Activated CD4-positive, alpha-beta T cell treated with anti-CD3 and anti-CD28 coated beads, Interleukin-2, amount 50 U/mL, for 1 hour (primary cell): ENCODE measurements at places on chromosomes 3 and 15.

GRCh38 chr3:177468331-177468730, 271.0 kb upstream of the TBL1XR1 start:
- DNase-seq = no peak

DNA sequence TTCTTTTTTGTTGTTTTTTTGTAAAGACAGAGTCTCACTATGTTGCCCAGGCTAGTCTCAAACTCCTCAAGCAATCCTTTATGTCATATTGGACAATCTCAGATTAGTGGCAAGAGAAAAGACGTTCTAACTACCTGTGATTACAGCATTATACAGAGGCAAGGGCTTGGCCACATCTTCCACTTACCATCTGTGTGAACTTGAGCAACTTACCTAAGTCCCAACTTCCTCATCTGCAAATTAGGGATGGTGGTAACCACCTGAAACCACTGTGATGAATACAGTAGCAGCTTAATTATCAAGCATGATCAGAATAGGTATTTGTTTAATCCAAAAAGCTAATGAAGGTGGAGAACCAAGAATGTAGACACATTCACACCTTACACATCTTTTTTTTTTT, 16.1 kb downstream of the LRRC2 start:
- no peak for DNase-seq

DNA sequence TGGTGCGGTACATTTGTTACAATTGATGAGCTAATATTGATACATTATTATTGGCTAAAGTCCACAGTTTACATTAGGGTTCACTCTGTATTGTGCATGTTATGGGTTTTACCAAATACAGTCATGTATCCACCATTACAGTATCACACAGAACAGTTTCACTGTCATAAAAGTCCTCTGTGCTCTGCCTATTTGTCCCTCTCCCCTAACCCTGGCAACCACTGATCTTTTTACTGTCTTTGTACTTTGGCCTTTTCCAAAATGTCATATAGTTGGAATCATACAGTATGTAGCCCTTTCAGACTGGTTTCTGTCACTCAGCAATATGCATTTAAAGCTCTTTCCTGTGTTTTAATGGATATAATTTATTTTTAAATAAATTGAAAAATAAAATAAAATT, 83.1 kb upstream of the SLC4A7 start:
- DNase-seq = no peak

GRCh38 chr15:101037090-101037830, 118.1 kb downstream of the LRRK1 start:
- no peak for DNase-seq

GRCh38 chr15:69713726-69714559, 261.3 kb downstream of the RPLP1 start:
- peak; percentile 55 for DNase-seq

DNA sequence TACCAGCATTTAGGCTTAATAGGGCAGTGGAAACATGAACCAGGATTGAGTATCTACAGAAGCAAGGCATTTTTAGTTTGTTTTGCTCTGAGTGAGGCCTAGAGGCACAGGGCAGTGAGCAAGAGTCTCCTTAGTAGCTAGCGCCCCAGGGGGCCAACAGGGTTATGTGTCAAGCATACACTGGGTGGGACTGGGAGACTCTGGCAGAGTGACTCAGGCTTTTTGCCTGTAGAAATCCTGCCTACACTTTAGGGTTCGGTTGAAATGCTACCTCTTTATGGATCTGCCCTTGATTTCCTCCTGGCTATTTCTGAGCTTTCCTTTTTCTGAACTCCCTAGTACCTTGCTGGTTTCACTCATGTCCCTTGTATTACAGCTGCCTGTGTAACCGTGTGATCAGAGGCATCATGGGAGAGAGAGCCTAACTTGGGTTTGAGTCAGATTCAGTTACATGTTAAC, 72.2 kb downstream of the TOP2B start:
- no peak for DNase-seq

GRCh38 chr15:59074607-59075006, 30.3 kb upstream of the CCNB2 start:
- DNase-seq = no peak

DNA sequence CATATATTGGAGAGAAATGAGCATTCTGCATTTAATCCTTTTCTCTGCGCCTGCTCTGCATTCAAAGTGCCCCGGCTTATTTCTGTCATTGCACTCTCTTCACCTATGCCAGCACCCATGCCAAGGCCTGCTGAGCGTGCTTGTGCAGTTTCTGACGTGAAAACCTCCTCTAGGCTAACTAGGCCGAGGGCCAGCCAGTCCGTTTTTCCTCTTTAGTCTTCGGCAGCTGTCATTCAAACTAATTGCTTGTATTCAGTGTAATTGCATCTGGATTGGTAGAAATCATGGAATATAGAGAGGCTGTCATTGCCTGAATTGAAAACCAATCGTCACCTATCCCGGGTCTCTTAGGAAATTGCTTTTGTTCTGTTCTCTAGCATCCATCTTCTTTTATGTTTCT, 94.0 kb downstream of the ARPP21 start:
- no peak for DNase-seq
